ENCODE measurements at places on chromosomes 1 and 21. TPM values are rescaled to one million over a fixed set of nuclear protein-coding genes. Genes with fewer than 3 reads are reported as not detected.

The OR14K1 gene
- not detected for total RNA-seq

The NCF2 gene
- total RNA-seq: 0.55 TPM

GRCh38 chr1:26991310-26992116, 2.0 kb upstream of the TRNP1 start:
- no peaks in the 10 kb centered on the region for H3K27me3 ChIP-seq
- no peak overlapping the region for H3K4me3 ChIP-seq
- no peaks in the 10 kb centered on the region for H3K36me3 ChIP-seq
- peaks cover 11% of the 10 kb centered on the region for H3K4me1 ChIP-seq
- no peak overlapping the region for H3K27ac ChIP-seq

- no peaks in the 10 kb centered on the region for H3K27me3 ChIP-seq
- H3K36me3 ChIP-seq: no peaks in the 10 kb centered on the region
- DNase-seq: no peak
- no peak overlapping the region for H3K27ac ChIP-seq
- H3K4me3 ChIP-seq: no peak overlapping the region
- H3K4me1 ChIP-seq: no peaks in the 10 kb centered on the region
Observed at GRCh38 chr1:97728436-97728835, 192.4 kb downstream of the DPYD start.

DNA sequence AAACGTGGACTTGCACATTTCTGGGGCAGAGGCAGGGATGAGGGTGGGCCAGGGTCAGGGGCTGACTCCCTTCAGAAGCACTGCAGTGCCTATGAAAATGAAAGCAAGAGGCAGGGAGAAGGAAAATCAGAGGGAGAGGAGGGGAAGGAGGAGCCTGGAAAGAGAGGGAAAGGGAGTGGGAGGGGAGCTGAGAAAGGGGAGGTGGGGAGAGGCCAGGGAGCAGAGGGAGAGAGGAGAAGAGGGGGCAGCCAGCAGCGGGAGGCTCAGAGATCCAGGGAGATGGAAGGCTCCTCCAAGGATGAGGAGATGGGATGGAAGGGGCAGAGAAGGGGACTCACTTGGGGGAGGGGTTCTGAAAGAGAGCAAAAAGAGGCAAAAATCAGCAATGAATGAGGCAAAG, 96.3 kb upstream of the KLHDC7A start:
- H3K36me3 ChIP-seq: no peaks in the 10 kb centered on the region
- H3K4me1 ChIP-seq: no peaks in the 10 kb centered on the region

GRCh38 chr1:6409053-6409452, 10.7 kb downstream of the HES2 start:
- no peaks in the 10 kb centered on the region for H3K4me1 ChIP-seq
- no peak for DNase-seq
- no peaks in the 10 kb centered on the region for H3K36me3 ChIP-seq
- peaks cover 19% of the 10 kb centered on the region for H3K27me3 ChIP-seq
- no peak overlapping the region for H3K27ac ChIP-seq
